Activated T-cell treated with anti-CD3 and anti-CD28 coated beads, Interleukin-2, amount 50 U/mL, for 72 hours (primary cell): ENCODE measurements at places on chromosomes 3 and 15. TPM values are rescaled to one million over a fixed set of nuclear protein-coding genes. Genes with fewer than 3 reads are reported as not detected.

SERINC4 gene
- 0.23 TPM for total RNA-seq

SNX22 gene
- 0.74 TPM for total RNA-seq

CAND2 gene
- 1.8 TPM for total RNA-seq

GRCh38 chr3:81245501-81245900, 515.9 kb downstream of the GBE1 start:
- H3K4me3 ChIP-seq = no peak overlapping the region
- no peaks in the 10 kb centered on the region for H3K27me3 ChIP-seq
- no peak for DNase-seq
- no peak overlapping the region for H3K27ac ChIP-seq

- H3K4me1 ChIP-seq = no peaks in the 10 kb centered on the region
- no peaks in the 10 kb centered on the region for H3K27me3 ChIP-seq
- no peak for DNase-seq
- H3K27ac ChIP-seq = no peak overlapping the region
- no peaks in the 10 kb centered on the region for H3K36me3 ChIP-seq
Observed at GRCh38 chr3:148158210-148158609, 539.5 kb upstream of the AGTR1 start.

DNA sequence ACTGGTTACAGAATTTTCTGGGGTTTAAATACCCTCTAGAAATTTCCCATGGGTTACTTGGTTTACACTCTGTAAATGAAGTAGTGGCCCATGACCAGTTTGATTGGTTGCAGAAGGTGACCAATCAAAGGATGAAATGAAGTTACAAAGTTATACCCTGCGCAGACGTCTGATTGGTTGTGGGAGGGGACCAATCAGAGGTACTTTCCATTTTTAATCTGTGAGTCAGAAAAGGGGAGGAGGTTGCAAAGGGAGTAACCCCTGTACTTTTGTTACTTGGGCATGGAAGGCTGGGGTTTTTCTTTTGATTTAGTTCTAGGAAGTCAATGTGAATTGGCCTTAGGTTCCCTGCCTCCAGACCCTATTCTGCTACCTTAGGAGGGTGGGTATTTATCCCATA, 18.7 kb upstream of the APH1B start:
- no peak overlapping the region for H3K27ac ChIP-seq
- H3K36me3 ChIP-seq = peaks cover 11% of the 10 kb centered on the region
- DNase-seq = no peak
- H3K27me3 ChIP-seq = no peaks in the 10 kb centered on the region

GRCh38 chr3:9843715-9844438, at the start of gene RPUSD3:
Gene RPUSD3, minus strand, starts transcription at chr3:9844008. Its CDS starts 18 bp downstream, at chr3:9843990.
- peak; percentile 98 for DNase-seq
- no peaks in the 10 kb centered on the region for H3K36me3 ChIP-seq
- peak within 1 kb of the TSS; percentile 100 for H3K4me3 ChIP-seq
- peak within 1 kb of the TSS; percentile 97 for H3K27ac ChIP-seq
- H3K4me1 ChIP-seq = peaks cover 38% of the 10 kb centered on the region

DNA sequence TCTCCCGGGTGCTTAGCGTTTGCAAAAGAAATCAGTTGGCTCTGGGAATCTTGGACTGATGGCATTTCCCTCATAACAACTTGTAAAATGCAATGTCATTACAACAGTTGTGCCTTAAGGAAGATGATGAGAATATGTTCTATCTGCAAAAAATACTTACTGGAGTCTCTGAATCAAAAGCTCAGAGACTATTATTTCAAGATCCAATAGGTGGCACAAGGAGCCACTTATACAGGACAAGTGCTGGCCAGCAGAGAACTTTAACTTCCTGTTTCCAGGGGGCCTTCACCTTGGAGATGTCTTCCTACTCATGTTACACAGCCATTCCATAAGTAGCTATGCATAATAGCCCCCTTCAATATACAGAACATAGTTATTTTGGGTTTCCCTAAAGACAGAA, 8.9 kb upstream of the RPS27L start:
- H3K4me1 ChIP-seq = peaks cover 7% of the 10 kb centered on the region
- H3K27ac ChIP-seq = no peak overlapping the region
- no peak for DNase-seq
- no peak overlapping the region for H3K4me3 ChIP-seq
- no peaks in the 10 kb centered on the region for H3K36me3 ChIP-seq
- no peaks in the 10 kb centered on the region for H3K27me3 ChIP-seq

DNA sequence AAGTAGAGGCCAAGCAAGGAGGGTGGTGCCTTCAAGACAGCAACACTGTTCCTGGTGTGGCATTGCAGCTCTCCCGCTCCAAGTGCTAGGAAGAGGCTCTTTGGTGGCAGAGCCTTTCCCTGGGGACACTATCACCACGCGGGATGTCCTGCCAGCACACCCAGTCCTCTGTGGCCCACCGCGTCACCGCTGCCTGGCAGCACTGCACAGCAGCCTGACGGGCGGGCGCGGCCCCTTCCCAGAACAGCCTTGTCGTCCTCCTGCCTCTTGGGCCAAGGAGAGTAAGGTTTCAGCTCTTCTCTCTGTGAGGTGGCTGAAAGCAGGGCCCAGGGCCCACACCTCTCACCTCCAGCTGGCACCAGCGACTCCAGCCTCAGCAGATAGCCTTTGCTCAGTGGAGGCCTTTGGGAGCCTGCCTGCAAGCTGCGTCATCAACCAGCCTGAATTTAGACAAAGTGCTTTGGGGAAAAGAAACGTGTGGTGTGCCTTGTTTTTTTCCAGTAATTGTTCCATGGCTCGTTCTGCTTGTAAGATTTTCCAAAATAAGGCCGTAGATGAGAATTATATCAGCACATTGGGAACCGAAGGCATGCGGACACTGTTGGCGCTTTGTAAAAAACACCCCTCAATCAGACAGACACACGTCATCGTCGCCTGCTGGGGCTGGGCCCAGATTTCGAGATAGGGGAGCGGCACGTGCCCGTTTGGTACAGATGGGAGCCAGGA, 65.0 kb downstream of the AAGAB start:
- no peak for DNase-seq
- H3K4me1 ChIP-seq = peaks cover 29% of the 10 kb centered on the region
- no peak overlapping the region for H3K27ac ChIP-seq

DNA sequence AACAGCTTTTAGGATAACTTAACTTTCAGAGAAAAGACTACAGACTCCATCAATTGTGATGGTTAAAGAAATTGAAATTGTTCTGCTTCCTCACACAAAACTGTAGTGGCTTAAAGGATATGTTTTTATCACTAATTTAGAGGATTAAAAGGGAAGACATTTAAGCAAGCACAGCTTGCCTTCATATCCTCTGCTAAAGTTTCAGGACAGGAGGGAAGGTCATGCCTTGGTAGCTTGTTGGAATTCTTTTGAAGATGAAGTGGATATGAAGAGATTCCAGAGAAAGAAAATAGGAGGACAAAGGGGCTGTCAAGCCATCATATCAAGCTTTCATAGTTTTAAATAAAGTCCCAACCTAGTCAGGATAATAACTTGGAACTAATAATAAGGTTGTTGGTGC, 33.1 kb downstream of the CCDC80 start:
- H3K4me1 ChIP-seq = peaks cover 15% of the 10 kb centered on the region
- peaks cover 18% of the 10 kb centered on the region for H3K27me3 ChIP-seq
- H3K4me3 ChIP-seq = no peak overlapping the region

DNA sequence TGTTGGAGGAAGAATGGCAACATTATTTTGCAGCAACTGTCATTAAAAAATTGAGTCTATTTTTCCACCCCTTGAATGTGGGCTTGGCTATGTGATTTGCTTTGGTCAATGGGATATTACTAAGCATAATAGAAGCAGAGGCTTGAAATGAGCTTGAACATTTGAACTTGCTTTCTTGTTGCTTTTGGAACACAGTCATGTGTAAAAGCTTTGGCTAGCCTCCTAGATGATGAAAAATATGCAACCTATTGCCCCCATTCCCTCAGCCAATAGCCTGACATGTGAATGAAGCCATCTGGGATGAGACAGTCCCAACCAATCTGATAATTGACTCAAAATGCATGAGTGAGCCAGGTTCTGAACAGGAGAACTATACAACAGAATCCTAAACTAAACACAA, 78.4 kb downstream of the PLSCR2 start:
- H3K27ac ChIP-seq = no peak overlapping the region
- peaks cover 5% of the 10 kb centered on the region for H3K27me3 ChIP-seq
- no peak for DNase-seq
- no peak overlapping the region for H3K4me3 ChIP-seq
- no peaks in the 10 kb centered on the region for H3K36me3 ChIP-seq
- no peaks in the 10 kb centered on the region for H3K4me1 ChIP-seq

DNA sequence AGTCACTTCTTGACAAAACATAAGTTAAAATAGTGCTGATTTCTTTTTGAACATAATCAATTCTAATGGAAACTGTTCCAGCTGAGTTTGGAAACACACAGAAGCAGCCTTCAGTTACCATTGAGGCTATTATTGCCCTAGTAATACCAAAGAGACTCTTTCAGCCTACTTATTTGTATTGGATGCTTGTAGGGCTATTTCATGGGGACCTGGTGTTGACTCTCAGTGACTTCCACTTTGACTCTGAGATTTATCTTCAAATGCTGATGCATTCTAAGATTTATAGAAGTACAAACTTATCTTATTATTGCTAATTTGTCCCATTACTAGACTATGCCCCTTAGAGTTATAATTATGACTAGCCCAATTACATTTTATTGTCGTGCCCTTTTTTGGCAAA, 67.4 kb downstream of the CMSS1 start:
- no peak overlapping the region for H3K4me3 ChIP-seq
- H3K4me1 ChIP-seq = peaks cover 16% of the 10 kb centered on the region
- H3K27me3 ChIP-seq = no peaks in the 10 kb centered on the region
- no peak for DNase-seq
- no peaks in the 10 kb centered on the region for H3K36me3 ChIP-seq

- H3K27ac ChIP-seq = no peak overlapping the region
- H3K4me1 ChIP-seq = no peaks in the 10 kb centered on the region
- H3K36me3 ChIP-seq = no peaks in the 10 kb centered on the region
- H3K4me3 ChIP-seq = no peak overlapping the region
- H3K27me3 ChIP-seq = peaks cover 3% of the 10 kb centered on the region
- DNase-seq = no peak
Observed at GRCh38 chr15:101024073-101024695, 105.0 kb downstream of the LRRK1 start.

DNA sequence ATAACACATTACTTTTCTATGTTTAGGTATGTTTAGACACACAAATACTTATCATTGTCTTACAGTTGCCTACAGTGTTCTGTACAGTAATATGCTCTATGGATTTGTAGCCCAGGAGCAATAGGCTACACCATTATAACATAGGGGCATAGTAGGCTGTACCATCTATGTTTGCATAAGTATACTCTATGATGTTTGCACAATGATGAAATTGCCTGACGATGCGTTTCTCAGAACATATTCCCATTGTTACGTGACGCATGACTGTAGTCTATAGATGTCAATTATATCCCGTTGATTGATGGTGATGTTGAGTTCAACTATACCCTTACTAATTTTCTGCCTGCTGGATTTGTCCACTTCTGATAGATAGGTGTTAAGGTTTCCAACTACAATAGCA, 139.4 kb upstream of the PFN2 start:
- peaks cover 35% of the 10 kb centered on the region for H3K27me3 ChIP-seq
- H3K4me1 ChIP-seq = peaks cover 7% of the 10 kb centered on the region
- H3K4me3 ChIP-seq = no peak overlapping the region
- H3K27ac ChIP-seq = no peak overlapping the region

- peaks cover 8% of the 10 kb centered on the region for H3K4me1 ChIP-seq
- no peak overlapping the region for H3K4me3 ChIP-seq
Observed at GRCh38 chr15:34055868-34056595, 17.0 kb upstream of the AVEN start.

DNA sequence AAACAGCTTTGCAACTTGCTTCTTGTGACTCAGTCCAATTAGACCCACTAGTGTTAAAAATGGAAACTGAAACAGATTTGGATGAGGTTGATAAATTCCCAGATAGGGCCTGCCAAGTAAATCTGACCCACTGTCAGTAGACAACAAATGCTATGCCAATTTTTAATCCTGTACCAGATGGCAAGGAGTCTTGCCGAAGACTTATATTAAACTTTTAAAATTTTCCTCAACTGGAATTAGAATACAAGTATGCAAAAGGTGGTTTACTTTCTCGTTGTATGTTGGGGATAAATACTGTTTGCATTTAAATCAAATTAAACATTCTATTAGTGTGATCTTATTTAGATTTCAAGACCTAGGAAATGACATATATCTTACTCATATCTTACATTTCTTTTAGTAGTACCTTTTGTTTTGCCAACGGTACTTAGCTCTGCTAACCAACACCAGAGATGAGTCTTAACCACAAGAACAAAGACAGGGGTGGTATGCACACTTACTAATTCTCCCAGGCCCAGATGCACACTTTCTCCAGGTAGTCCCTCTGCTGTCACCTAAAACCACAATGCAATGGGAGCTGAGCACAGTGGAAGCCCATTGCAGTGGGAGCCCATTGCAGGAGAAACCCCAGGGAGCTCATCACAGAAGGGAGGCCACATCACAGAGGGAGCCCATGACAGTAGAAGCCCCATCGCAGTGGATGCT, 77.8 kb downstream of the WWTR1 start:
- H3K36me3 ChIP-seq = no peaks in the 10 kb centered on the region
- peak overlapping the region; percentile 44 for H3K27ac ChIP-seq
- H3K4me1 ChIP-seq = peaks cover 56% of the 10 kb centered on the region
- peak; percentile 21 for DNase-seq
